Iris pigment epithelial cell (primary cell): ENCODE measurements at places on chromosomes 4 and X.

DNA sequence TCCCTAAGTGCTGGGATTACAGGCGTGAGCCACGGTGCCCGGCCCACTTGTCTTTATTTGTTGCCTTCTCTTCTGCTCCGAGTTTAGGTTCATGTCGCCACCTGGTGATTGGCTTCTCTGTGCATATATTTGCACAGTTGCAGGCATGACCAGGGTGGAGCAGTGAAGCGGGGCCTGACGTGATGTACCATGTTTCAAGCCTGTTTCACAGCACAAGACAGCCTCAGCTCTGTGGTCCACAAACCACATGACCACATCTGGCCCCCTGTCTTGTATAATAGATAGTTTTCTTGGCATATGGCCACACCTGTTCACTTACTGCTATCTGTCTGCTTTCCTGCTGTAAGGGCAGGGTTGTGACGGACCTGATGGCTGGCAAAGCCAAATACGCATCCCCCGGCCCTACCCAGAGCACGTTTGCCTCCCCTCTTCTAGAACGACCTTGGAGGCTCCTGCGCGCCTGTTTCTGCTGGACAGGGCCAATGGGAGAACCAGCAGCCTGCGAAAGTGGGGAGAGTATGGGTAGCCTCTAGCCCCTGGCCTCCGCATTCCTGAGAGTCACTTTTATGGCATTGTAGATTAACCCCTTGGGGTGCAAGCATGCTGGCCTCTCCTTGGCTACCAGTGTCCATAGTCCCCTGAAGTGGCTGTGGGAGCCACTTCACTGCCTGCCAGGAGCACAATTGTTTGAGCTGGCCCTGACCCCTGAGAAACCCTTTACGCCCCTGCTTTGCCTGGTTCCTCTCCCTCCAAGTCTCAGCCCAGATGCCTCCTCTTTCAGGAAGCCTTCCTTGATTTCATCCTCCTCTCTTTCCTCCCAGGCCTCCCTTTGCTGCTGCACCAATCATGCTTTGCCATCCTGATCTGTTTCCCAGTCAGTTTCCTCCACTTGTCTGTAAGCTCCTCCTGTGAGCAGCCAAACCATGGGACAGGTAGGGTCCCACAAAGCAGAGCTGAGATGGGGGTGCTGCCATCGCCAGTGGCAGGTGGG lies 6.0 kb upstream of the SH3TC1 start:
- DNase-seq = peak; percentile 70

- no peak for DNase-seq
Observed at GRCh38 chr4:47155919-47156318, 124.6 kb downstream of the GABRB1 start.

GRCh38 chr4:165199286-165199685 lies 8.1 kb upstream of the KLHL2 start:
- DNase-seq = no peak

DNA sequence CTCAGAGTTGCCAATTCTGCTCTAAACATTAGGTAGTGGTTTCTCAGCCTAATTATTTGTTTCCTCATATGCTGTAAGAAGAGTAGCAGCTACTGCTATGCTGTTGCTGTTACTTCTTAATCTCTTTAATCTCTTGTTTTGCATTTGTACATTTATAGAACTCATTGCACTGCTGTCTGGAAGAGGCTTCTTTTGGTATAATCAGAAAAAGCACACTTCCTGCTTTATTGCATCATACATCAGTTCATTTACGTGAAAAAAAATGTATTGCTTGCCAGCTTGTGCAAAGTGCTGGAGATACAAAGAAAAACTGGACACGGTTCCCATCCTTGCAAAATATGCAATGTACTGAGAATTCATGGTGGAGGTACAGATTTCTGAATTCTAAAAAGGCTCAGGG lies 332.0 kb downstream of the GRXCR1 start:
- DNase-seq = no peak

GRCh38 chrX:3326681-3327080 lies 19.8 kb downstream of the MXRA5 start:
- DNase-seq = no peak

- no peak for DNase-seq
Observed at GRCh38 chr4:35106091-35106734, 1138.1 kb downstream of the ARAP2 start.

DNA sequence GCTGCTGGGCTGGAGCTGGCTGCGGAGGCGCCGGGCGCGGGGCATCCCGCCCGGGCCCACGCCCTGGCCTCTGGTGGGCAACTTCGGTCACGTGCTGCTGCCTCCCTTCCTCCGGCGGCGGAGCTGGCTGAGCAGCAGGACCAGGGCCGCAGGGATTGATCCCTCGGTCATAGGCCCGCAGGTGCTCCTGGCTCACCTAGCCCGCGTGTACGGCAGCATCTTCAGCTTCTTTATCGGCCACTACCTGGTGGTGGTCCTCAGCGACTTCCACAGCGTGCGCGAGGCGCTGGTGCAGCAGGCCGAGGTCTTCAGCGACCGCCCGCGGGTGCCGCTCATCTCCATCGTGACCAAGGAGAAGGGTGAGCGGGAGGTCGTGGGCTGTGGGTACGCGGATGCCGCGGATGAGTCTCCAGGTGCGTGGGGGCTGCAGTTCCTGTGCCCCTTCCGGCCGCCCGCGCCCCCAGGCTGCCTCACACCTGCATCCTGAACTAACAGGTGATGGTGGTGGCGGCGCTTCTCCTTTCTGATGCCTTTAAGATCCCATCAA lies 499 bp downstream of the CYP2U1 start:
- no peak for DNase-seq

DNA sequence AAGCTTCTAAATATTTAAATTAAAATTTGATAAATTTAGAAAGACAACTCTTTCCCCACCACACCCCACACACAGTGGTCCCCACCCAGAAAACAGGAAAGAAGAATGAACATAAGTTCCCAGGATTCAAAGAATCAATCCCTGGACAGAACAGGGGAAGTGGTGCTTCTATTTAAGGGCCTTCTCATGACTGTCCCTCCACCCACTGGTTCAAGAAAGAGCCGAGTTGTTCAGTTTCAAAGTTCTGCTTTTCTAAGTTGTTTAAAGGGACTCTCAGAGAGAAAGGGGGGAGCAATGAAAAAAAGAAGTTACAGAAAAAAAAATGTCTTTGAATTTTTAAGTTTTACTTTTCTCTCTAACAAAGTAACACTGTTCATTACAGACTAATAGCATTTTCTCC lies 195.8 kb downstream of the PDGFC start:
- peak; percentile 25 for DNase-seq

GRCh38 chr4:102324730-102325129 lies 20.6 kb downstream of the SLC39A8 start:
- peak; percentile 14 for DNase-seq

GRCh38 chr4:141348573-141348972 lies 127.9 kb downstream of the ZNF330 start:
- no peak for DNase-seq

DNA sequence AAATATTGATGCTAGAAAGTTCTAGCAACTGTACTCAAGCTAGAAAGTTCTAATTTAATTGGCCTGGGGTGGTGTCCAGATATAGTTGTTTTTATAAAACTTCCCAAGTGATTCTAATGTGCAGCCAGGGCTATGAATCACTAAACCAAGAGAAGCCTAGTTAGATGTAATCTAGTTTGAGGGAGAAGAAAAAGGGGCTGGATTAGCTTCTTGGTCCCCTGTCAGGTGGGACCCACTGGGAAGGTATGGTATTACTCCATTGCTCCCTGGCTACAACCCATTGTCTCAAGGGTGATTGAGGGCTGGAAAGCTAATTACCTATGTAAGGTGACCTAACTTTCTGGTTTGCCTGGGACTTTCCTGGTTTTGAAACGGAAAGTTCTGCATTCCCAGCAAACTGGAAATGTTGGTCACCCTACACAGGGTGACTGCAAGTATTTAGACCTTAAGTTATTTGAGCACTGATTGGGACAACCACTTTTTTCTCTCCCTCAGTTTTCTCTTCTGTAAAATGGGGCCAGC lies 23.9 kb upstream of the MSN start:
- DNase-seq = peak; percentile 36

GRCh38 chr4:141995056-141995455 lies 358.7 kb downstream of the IL15 start:
- no peak for DNase-seq

DNA sequence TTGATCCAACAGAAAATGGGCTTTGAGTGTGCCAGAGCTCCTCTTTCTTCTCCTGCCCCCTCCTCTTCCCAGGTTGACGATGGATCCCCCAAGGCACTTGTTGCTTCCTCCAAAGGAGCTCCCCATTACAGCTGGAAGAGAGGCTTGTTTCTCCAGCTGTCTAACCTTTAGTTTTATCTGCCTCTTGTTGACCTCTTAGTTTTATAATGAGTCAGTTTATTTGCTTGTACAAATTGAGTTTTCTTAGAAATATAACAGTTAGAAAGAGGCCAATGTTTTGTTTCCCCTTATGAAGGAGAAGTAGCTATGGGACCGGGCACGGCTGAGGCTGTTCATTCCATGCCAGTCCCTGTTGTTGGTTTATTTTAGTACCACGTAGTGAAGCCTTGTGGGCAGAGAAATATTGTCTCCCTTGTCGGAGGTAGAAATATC lies 158.2 kb downstream of the SPRY1 start:
- no peak for DNase-seq

DNA sequence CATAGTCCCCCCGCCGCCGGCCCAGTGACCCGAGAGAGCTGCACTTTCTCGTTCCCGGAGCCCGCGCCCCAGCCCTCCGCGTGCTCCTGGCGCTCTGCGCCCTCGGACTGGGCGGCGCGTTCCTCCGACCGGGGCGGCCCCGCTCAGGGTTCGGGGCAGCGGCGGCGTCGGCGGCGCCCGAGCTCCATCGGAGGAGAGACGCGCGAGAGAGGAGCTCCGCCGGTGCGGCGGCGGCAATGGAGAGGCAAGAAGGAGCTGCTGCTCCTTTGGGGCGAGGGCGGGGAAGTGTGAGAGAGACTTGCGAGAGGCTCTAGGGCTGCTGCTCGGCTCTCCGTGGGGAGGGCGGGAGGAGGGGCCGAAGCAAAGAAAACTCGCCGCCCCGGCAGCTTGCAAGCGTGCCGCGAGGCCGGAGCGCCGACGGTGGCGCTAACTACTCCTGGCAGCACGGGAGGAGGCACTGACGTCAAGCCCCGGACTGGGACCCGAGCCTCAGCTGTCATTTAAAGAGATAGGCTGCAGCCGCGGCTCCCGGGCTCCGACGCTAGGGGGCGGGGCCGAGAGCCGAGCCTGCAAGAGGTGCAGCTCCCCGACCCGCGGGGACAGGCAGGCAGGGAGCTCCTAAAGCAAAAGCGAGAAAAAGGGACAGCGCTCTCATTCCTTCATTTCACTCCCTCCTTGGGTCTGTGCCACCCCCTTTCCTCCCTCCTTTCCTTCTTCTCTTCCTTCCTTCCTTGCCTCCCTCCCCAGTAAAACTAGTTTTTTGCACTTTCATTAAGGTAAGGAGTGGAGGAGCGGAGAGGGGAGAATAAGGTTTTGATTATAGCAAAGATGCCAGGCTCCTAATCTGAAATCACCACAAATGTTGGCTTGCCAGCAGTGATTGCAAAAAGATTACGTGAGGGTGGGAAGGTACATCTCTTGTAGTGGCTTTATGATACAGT lies at the start of gene KCTD8:
KCTD8 (minus strand) TSS at position 289 of the 941 bp plus-strand sequence.
- DNase-seq = peak; percentile 55

GRCh38 chrX:40094900-40095582 lies 2.7 kb downstream of the BCOR start:
- DNase-seq = no peak

GRCh38 chrX:23952391-23952790 lies 44.6 kb downstream of the CXorf58 start:
- no peak for DNase-seq

- DNase-seq = no peak
Observed at GRCh38 chr4:158652920-158653319, 18.8 kb downstream of the C4orf46 start.

DNA sequence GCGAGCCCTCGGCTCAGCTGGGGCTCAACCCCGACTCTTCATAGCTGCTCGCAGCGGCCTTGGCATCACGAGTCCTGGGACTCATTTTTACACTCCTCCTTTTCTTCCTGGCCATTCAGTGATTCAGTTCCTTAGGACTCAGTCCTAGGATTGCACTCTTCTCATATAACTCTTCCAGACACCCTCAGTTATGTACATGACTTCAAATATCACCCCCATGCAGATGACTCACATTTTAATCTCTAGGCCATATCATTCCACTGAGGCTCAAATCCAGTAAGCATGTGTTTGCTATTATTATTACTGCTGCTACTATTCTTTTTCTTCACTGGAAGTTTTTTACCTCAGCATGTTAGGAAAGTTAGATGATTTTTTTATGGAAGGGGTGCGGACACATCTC lies 14.4 kb downstream of the ITGB1BP2 start:
- peak; percentile 87 for DNase-seq

GRCh38 chrX:16989750-16990149 lies 43.3 kb downstream of the REPS2 start:
- DNase-seq = no peak

GRCh38 chr4:38630519-38630918 lies 33.5 kb upstream of the KLF3 start:
- DNase-seq = no peak

DNA sequence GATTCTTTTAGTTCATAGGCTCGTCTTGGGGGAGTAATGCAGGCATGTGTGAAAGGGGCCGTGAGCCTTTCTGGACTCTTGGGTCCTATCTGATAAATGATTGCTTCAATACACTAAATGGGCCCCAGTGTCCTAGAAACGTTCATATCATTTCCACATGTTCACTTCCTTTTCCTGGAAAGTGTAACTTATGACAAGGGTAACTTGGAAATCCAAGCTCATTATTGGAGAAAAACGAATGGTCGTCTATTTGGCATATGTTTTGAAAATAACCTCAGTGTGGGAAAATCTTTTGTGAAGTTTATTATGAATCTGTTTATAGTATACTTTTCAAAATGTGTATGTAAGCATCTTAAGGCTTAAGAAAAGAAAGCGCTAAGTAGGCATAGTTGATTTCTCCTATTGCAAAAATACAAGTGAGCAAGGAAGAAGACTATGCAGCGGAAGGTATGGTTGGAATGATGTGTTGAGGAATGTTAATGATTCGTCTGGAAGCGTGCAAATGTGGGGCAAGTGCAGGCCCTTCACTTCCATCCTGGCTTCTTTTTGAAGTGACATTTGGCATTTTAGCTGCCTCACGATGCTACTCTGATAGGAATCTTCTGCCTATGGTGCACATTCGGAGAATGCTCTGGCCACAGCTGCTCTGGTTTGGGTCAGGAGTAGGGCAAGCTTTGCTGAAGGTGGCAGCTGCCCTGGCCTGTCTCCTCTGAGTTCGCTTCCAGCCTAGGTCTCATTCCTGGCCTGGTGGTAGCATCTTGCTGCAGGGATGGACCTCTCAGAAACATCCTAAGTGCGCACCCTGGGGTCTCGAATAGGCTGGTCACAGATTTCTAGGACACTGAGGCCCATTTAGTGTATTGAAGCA lies 49.5 kb upstream of the STOX2 start:
- DNase-seq = no peak

DNA sequence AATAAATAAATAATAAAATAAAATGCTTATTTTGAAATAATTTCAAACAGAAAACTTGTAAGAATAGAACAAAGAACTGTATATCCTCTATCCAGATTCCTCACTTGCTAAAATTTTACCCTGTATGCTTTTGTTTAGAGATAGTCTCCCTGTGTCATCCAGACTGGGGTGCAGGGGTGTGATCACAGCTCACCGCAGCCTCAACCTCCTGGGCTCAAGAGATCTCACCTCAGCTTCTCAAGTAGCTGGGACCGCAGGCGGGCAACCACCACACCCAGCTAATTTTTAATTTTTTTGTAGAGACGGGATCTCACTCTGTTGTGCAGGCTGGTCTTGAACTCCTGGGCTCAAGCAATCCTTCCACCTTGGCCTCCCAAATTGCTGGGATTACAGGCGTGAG lies 17.5 kb upstream of the ARAF start:
- no peak for DNase-seq

- peak; percentile 96 for DNase-seq
Observed at GRCh38 chr4:89469930-89470375, 162.4 kb upstream of the GPRIN3 start.
